ENCODE measurements at places on chromosomes 5 and 9.

GRCh38 chr5:181088289-181088688 is 42.7 kb downstream of the OR2V1 start:
- no peak for DNase-seq
- no peak overlapping the region for H3K27ac ChIP-seq
- H3K36me3 ChIP-seq = no peaks in the 10 kb centered on the region
- H3K4me1 ChIP-seq = no peaks in the 10 kb centered on the region
- no peak overlapping the region for H3K4me3 ChIP-seq
- H3K27me3 ChIP-seq = peaks cover 44% of the 10 kb centered on the region

DNA sequence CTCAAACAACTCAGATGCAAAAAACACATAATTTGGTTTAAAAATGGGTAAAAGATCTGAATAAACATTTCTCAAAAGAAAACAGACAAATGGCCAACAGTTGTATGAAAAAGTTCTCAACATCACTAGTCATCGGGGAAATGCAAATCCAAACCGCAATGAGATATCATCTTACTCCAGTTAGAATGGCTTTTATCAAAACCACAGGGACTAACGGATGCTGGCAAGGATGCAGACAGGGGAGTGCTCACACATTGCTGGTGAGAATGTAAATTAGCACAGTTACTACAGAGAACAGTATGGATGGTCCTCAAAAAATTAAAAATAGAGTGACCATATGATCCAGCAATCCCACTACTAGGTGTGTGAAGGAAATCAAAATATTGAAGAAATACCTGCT is 589.1 kb upstream of the ADAMTS16 start:
- peaks cover 15% of the 10 kb centered on the region for H3K4me1 ChIP-seq
- no peak overlapping the region for H3K4me3 ChIP-seq
- H3K27me3 ChIP-seq = no peaks in the 10 kb centered on the region
- DNase-seq = no peak
- H3K36me3 ChIP-seq = no peaks in the 10 kb centered on the region

- H3K4me1 ChIP-seq = no peaks in the 10 kb centered on the region
- no peak for DNase-seq
- peaks cover 16% of the 10 kb centered on the region for H3K36me3 ChIP-seq
- H3K27ac ChIP-seq = no peak overlapping the region
Measured at GRCh38 chr9:125021069-125021468, 80.2 kb upstream of the GOLGA1 start.

DNA sequence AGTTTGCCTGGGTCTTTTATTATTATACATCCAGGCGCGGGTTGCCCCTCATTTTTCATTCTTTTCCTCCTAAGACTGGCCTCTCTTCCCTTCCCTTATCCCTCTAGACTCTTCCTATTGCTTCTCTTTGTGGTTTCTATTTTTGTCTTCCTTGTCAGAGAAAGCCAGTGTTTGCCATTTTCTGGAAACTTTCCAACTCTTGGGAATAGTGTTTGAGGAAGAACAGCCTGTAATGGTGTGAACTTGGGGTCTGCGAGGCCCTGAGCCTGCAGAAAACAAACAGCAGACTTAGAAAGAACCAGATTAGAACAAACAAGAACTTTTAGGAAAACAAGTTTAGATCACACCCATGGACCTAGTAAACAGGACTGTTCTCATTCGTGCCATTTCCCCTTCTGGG is 15.5 kb downstream of the PRKACG start:
- H3K27me3 ChIP-seq = peaks cover 34% of the 10 kb centered on the region
- H3K36me3 ChIP-seq = no peaks in the 10 kb centered on the region
- DNase-seq = no peak
- no peak overlapping the region for H3K4me3 ChIP-seq

DNA sequence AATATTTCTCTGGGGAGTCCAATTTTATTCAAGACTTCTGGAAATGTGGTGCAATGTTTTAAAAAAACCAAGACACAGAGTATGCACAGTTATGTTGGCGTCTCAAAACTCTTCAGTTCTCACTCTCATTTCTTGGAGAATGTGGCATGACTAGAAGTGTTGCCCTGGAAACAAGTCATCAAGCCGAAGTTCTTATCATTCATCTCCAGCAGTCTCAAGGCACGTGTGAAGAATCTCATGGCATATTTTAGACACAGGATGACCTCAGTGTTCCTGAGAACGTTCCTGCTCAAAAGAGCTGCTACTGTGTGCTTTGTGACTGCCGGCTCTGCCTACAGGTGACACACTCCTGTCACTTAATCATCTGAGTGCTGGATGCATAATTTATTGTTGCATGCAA is 147.4 kb upstream of the IRX4 start:
- no peaks in the 10 kb centered on the region for H3K36me3 ChIP-seq
- DNase-seq = no peak
- H3K27me3 ChIP-seq = peaks cover 43% of the 10 kb centered on the region
- no peaks in the 10 kb centered on the region for H3K4me1 ChIP-seq
- no peak overlapping the region for H3K27ac ChIP-seq
